ENCODE measurements at places on chromosomes 13 and 19.

- no peak for DNase-seq
Observed at GRCh38 chr19:39705578-39706188, 1.4 kb downstream of the LGALS14 start.

GRCh38 chr13:34942732-34943435, 814 bp downstream of the NBEA start:
- no peak for DNase-seq

DNA sequence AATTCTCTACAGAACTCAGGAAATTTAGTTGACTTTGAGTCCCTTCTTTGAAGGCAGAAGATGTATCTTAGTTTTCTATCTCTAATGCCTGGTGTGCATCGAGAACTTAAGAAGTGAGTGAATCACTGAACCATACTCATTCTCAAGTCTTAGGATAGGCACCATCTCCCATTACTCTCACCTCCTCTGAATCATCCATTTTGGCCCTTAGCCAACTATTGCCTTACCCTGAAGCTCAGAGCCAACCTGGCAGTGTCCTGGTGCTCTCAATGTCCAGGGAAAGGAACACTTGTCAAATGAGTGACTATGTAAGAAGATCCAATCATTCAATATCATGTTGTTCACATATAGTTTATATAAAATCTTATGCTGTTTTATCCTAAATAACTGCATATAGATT, 146.6 kb downstream of the RGCC start:
- DNase-seq, result no peak

GRCh38 chr19:57327993-57328392, 7.7 kb downstream of the ZNF543 start:
- DNase-seq, result no peak

GRCh38 chr19:3047496-3048189, 14.7 kb downstream of the TLE5 start:
- DNase-seq, result peak; percentile 49
